ENCODE measurements at places on chromosomes 1 and 21. TPM values are rescaled to one million over a fixed set of nuclear protein-coding genes. Genes with fewer than 3 reads are reported as not detected.

VSIG8 gene
- total RNA-seq: not detected

- no peak for DNase-seq
Measured at GRCh38 chr1:37725851-37726613, 33.7 kb downstream of the CDCA8 start.

CELA2A gene
- not detected for total RNA-seq

GRCh38 chr1:27835501-27835900 lies 4.9 kb downstream of the PPP1R8 start:
- DNase-seq: no peak

PPIAL4G gene
- 0.19 TPM for total RNA-seq

- DNase-seq: no peak
Measured at GRCh38 chr1:77899647-77900320, 11.4 kb downstream of the NEXN start.

- DNase-seq: no peak
Measured at GRCh38 chr1:185823467-185823866, 89.3 kb downstream of the HMCN1 start.

DNA sequence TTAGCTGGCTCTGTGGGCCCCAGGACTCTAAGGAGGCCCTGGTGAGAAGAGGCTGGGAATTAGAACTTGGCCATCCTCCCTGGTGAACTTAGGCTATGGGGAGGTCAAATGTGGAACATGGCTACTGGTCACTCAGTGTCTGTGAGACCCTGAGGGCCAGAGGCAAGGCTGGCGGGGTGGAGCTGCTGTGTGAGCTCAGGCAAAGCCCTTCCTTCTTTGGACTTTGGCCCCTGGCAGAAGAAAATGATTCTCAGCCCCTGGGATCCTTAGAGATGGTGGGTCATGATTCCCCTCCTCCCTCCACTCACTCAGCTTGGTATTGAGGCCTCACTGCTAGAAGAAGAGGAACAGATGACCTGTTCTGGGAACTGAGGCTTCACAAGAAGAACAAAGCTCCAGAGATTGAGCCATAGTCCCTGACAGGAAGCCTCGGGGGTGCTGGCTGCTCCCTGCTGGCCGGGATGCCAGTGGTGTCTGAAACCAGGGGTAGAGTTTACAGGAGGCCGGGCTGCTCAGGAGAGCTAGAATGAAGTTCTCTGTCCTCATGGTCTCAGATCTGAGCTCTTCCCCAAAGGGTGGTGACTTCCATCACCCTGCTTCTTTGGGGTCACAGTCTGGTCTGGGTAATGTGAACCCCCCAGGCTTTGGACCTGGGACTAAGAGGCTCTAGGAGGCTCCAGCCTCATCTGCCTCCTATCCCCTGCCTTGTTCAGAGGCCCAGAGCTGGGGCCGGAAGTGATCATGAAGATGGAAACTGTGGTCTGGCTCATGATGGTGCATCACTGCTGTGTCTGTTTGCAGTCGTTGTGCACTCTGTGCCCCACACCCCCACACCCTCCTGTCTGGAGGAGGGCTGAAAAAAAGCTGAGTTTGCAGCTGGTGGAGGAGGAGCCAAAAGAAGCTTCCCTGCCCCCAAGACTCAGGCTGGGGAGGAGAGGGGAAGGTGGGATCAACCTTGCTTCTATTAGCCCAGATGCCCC lies 905 bp downstream of the BTBD19 start:
- peak; percentile 77 for DNase-seq

GRCh38 chr1:98884864-98885263 lies 119.8 kb downstream of the PLPPR5 start:
- no peak for DNase-seq

CHIA gene
- total RNA-seq: not detected

GRCh38 chr1:67052741-67053534 lies 1.0 kb downstream of the SLC35D1 start:
- peak; percentile 50 for DNase-seq

GRCh38 chr1:22849770-22850169 lies 122.9 kb downstream of the LACTBL1 start:
- DNase-seq: no peak

DNA sequence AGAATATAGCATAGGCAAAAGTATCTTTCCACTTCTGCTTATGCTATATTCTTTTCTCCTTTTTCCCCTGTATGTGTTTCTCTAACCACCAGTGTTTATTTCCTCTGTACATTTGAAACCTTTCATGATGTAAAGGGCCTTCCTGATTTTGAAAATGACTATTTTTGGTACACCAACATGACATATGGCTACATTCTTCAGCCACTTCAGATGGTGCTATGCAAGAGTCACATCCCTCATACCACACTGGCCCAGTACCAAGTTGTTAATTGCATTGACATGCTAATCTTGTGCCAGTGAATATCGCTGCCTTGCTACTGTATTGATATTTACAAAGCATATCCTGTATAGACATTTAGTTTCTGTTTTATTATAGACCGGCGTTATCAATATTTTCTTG lies 408.7 kb downstream of the NCAM2 start:
- no peak for DNase-seq

DNA sequence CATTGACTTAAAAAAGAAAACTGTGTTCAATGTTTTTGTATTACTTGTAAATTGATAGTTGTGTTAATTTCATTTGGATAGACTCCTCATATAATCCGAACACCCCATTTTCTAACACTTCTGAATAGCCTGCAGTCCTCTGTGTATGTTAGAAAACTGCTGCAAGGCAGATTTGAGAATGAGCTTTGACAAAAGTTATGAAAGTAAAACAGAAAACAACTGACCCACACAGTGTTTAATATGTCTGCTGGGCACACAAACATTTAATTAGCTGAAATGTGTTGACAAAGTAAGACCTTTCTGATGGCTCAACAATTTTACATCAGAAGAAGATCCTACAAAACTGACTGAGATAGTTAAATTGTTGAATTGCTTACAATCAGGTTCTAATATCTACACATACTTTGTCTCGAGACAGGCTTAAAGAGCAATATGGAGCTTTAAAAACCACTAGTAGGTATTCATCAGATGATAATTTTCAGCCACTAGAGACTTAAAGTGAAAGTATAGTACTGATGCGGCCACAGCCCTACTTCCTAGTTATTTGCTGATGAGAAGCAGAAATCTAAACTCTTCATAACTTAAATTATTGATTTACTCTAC lies 40.0 kb upstream of the PRMT6 start:
- DNase-seq: no peak

GRCh38 chr1:167057241-167057688 lies 32.9 kb downstream of the GPA33 start:
- no peak for DNase-seq

TMPRSS15 gene
- not detected for total RNA-seq

DNA sequence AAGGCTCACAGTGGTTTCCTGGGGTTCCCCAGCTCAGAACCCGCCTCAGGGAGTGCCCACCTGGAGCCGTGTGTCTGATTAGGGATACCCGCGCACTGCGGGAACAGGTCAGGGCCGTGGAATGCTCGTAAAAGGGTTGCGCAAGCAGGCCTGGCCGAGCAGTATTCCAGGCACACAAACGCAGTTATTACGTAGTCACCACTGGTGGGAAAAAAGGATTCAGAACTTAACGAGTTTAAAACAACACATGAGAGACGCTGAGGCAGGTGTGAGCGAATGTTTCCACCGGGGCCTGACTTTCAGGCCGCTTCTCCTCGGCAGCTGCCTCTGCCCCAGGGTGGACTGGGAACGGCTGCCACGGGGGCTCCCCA lies 18.2 kb downstream of the PLCH2 start:
- DNase-seq: peak; percentile 41

GRCh38 chr1:200343874-200344273 lies 66.0 kb downstream of the ZNF281 start:
- no peak for DNase-seq

GRCh38 chr1:57061369-57061768 lies 95.6 kb upstream of the C8B start:
- no peak for DNase-seq

MAP10 gene
- total RNA-seq: 2.2 TPM

GRCh38 chr1:5858844-5859407 lies 133.3 kb downstream of the NPHP4 start:
- DNase-seq: no peak

FALEC gene
- total RNA-seq: not detected

CNR2 gene
- 0.06 TPM for total RNA-seq

- no peak for DNase-seq
Measured at GRCh38 chr1:90622666-90623065, 94.4 kb downstream of the BARHL2 start.

DNA sequence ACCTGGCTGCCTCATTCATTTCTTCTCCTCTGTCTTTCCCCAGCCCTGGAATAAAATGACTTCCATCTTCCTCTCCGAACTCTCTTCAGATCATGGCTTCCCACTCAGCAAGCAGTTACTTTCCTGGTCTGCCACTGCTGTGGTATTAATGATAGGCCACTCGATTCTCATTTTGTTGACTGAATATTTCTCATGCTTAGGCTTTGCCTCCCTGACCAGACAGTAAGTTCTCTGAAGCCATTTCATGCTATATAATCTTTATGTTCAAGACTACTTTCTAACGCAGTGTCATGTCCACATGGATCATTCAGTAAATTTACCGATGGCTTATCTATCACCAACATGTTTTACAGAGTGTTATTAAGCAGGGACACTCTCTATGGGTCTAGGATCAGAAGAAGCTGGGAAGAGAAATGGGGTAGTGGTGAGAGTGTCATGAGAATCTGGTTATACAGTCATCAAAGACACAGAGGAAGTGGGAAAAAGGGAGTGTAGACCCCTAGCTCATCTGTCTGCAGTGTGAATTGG lies 20.6 kb downstream of the RUNX1 start:
- DNase-seq: no peak

- DNase-seq: no peak
Measured at GRCh38 chr1:233151861-233152260, 143.7 kb downstream of the PCNX2 start.

GRCh38 chr1:247551721-247552120 lies 2.8 kb downstream of the GCSAML start:
- no peak for DNase-seq

DNA sequence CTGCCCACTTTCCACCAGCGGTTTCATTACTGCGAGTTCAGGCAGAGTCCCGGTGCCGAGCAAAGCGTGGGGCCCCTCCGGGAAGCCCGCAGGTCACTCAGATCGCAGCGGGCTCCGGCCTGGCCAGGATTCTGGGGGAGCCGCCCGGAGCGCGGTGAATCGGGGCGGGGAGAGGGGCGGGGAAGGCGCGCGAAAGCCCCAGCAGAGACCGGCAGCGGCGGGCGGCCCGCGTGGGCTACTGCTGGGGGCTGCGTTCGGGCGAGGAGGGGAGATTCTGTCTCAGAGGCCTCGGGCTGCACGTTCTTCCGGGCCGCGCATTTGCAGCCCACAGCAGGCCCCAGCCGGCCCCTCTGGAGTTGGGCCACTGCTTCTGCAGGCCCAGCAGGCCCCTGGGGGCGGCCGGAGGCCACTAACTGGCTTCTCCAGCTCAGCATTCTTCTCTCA lies 64.7 kb downstream of the SCCPDH start:
- no peak for DNase-seq

HOOK1 gene
- total RNA-seq: 26.9 TPM

GRCh38 chr1:147292631-147293251 lies 50.3 kb downstream of the CHD1L start:
- DNase-seq: no peak

TNFRSF8 gene
- 0.51 TPM for total RNA-seq

UBXN10 gene
- total RNA-seq: 15.5 TPM

DNA sequence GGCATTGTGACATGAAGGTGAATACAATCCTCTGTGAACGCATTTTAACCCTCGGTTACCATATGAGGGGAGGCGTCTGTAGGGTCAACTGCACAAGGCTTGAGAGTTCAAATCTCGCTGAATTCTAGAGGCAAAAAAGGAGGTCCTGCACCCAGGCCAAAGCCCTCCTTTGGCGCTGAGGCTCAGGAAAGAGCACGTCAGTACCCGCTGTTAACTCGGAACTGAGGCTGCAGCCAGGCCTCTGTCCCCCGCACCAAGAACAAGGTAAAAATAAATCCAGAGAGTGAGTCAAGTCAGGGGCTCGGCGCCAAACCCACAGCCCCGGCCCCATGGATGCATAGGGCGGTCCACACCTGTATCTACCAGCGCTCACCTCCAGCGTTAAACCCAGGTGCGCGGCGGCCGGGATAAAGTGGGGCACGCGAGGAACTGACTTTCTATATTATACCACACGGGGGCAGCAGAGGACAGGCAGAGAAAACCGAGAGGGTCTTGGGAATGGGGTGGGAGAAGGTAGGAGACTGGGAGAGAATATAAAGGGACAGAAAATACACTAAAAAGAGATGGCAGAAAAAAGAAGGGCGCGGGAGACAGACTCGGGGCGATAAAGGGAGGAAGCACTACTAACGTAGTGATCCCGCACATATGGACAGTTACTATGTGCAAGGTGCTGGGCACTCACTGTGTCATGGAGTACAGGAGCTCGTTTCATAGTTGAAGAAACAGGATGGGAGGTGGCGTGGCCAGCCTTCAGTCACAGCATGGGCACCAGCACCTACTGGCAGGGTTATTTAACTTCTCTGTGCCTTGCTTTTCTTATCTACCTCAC lies 54.9 kb downstream of the DMRTA2 start:
- peak; percentile 54 for DNase-seq

DNA sequence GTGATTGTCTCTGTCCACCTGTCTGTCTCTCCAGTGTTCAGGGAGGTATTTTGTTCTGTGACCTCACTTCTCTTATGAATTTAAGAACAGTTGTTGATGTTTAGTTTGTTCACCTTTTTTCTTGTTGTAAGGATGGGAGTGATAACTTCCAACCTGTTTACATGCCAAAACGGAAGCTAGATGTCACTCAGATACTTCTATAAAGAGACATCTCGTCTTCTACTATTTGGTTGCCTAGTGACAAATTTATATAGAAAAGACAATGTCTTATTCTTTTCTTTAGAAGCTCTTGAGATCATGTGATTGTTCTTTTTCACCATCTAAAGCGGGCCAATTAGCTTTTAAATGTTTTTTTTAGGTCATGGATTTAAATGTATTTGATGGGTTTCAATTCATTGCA lies 33.8 kb downstream of the PRSS38 start:
- no peak for DNase-seq

DNA sequence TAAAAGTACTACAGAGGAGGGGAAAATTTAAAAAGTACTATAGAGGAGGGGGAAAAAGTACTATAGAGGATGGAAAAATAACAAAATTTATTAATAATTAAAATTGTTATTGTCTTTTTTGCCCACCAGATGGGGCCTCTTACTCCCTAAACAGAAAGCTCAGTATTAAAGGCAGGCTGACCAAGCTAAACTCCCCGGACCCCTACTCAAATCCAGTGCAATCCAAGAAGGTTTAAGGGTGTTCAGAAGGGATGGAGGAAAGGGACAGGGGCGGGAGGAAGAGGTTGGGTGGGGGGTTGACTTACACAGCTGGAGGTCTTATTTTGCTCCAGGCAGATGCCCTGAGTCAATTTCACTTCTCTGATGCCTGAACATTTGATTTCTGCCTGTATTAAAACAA lies 13.7 kb downstream of the CD34 start:
- DNase-seq: no peak

SUSD4 gene
- 0.43 TPM for total RNA-seq

- no peak for DNase-seq
Measured at GRCh38 chr1:163703794-163704193, 382.0 kb downstream of the NUF2 start.

C1orf185 gene
- not detected for total RNA-seq

FAM163A gene
- total RNA-seq: 0.31 TPM

GRCh38 chr1:200901796-200902444 lies 7.2 kb downstream of the INAVA start:
- DNase-seq: no peak

SLC2A5 gene
- 34.5 TPM for total RNA-seq

All from mucosa of descending colon (tissue), 3 donors.